ENCODE measurements at places on chromosomes 4 and X.

- no peaks in the 10 kb centered on the region for H3K36me3 ChIP-seq
- H3K4me1 ChIP-seq: no peaks in the 10 kb centered on the region
- no peak for DNase-seq
These were observed 59.3 kb downstream of the PHKA2 start for GRCh38 chrX:18924507-18925088.

GRCh38 chrX:63561425-63561824 is 210.3 kb upstream of the SPIN4 start:
- H3K4me3 ChIP-seq: no peak overlapping the region
- no peak overlapping the region for H3K27ac ChIP-seq
- no peaks in the 10 kb centered on the region for H3K36me3 ChIP-seq
- DNase-seq: no peak
- no peaks in the 10 kb centered on the region for H3K4me1 ChIP-seq
- H3K27me3 ChIP-seq: no peaks in the 10 kb centered on the region

- DNase-seq: no peak
- H3K27ac ChIP-seq: no peak overlapping the region
- no peaks in the 10 kb centered on the region for H3K27me3 ChIP-seq
- no peak overlapping the region for H3K4me3 ChIP-seq
These were observed 106.8 kb upstream of the RAI2 start for GRCh38 chrX:17967888-17968287.

- H3K4me3 ChIP-seq: no peak overlapping the region
- no peaks in the 10 kb centered on the region for H3K36me3 ChIP-seq
- H3K27ac ChIP-seq: no peak overlapping the region
- H3K27me3 ChIP-seq: no peaks in the 10 kb centered on the region
- DNase-seq: no peak
These were observed 50.6 kb downstream of the PTCHD1 start for GRCh38 chrX:23385242-23385641.

- H3K4me3 ChIP-seq: no peak overlapping the region
- H3K27ac ChIP-seq: no peak overlapping the region
- no peaks in the 10 kb centered on the region for H3K4me1 ChIP-seq
- no peak for DNase-seq
These were observed 174.0 kb upstream of the LDB2 start for GRCh38 chr4:17072483-17072882.

GRCh38 chr4:76251441-76252270 is at the start of gene FAM47E:
Gene FAM47E, plus strand, starts transcription at chr4:76251721. Its CDS starts 26 bp downstream, at chr4:76251747.
- H3K36me3 ChIP-seq: no peaks in the 10 kb centered on the region
- peak within 1 kb of the TSS; percentile 29 for H3K4me3 ChIP-seq
- no peaks in the 10 kb centered on the region for H3K27me3 ChIP-seq
- DNase-seq: peak; percentile 84
- H3K27ac ChIP-seq: no peak within 1 kb of the TSS
- 0 out of 2 replicates have a peak, but pooled peaks cover 2% of the 10 kb centered on the region for H3K4me1 ChIP-seq

- no peak overlapping the region for H3K27ac ChIP-seq
- DNase-seq: no peak
- no peaks in the 10 kb centered on the region for H3K4me1 ChIP-seq
- no peak overlapping the region for H3K4me3 ChIP-seq
- no peaks in the 10 kb centered on the region for H3K36me3 ChIP-seq
These were observed 282.5 kb downstream of the KLHL13 start for GRCh38 chrX:117834076-117834475.

- H3K27ac ChIP-seq: no peak overlapping the region
- no peaks in the 10 kb centered on the region for H3K4me1 ChIP-seq
- no peaks in the 10 kb centered on the region for H3K27me3 ChIP-seq
- no peak overlapping the region for H3K4me3 ChIP-seq
- H3K36me3 ChIP-seq: no peaks in the 10 kb centered on the region
These were observed 750.7 kb upstream of the PABPC4L start for GRCh38 chr4:134952305-134952704.

DNA sequence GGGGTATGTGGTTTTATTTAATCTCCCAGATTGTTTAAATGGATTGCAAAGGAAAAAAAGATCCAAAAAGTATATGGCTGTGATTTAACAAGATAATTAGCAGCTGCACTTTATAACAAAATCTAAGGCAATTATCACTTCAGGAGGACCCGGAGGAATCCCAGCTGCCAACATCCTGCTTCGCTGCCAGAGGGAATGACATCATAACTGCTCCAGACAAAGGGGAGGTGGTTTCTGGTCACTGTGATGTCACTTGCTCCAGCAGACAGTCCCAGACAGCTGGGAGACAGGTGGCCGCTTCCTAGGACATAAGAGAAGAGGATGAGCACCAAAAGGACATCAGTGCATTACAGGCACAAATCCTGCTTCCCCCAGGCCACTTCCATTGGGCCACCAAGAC is 371.0 kb downstream of the BCOR start:
- no peak for DNase-seq
- no peak overlapping the region for H3K4me3 ChIP-seq
- H3K27me3 ChIP-seq: no peaks in the 10 kb centered on the region
- H3K4me1 ChIP-seq: no peaks in the 10 kb centered on the region
- no peak overlapping the region for H3K27ac ChIP-seq
